ENCODE measurements at places on chromosomes 4 and X.

GRCh38 chr4:154916068-154916467 is 135.0 kb downstream of the RBM46 start:
- no peak for DNase-seq

DNA sequence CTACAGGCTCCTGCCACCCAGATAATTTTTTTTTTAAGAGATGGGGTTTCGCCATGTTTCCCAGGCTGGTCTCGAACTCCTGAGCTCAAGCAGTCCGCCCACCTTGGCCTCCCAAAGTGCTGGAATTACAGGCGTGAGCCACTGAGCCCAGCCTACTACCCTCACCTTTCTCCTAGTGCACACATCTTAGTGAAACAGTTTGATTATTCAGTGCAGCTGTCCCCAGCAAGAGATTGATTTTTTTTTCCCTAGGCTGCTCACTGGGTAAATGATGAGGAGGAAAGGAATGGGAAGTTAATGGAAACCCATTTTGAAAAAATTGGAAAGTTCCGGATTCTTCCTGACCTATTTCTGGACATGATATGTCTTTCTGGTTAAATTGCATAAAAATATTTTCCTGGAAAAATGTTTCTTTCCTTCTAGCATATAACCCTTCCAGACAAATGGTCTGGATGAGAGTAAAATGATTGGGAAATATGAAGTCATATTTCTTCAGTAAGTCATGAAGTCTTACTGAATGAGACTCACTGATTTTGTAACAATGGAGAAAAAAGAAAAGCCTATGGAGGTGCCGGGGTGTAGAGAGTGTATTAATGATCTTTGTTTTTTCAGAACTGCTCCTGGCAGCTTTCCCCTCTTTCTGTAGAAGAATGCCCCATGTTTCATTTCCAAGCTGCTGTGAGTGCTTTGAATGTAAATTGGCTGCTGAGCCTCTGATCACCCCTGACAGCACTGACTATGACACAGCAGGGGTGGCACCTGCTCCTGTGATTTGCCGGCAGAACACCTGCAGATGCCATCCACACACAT is 19.5 kb upstream of the ZNF41 start:
- peak; percentile 16 for DNase-seq

- peak; percentile 61 for DNase-seq
Measured at GRCh38 chr4:125315576-125316400, 1.0 kb downstream of the FAT4 start.

- peak; percentile 49 for DNase-seq
Measured at GRCh38 chr4:88137112-88137511, 21.3 kb downstream of the ABCG2 start.

DNA sequence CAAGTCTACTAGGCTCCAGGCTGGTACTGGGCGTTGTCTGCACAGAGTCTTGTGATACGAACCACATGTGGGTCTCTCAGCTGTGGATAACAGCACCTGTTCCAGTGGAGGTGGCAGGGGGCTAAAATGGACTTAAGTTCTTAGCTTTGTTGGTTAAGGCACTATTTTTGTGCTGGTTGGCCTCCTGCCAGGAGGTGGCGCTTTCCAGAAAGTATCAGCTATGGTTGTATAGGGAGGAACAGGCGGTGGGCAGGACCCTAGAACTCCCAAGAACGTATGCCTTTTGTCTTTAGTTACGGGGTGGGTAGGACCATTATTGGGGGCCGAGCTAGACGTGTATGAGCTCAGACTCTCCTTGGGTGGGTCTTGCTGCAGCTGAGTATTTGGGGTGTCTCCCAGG is 1138.4 kb downstream of the PCDH19 start:
- no peak for DNase-seq

- DNase-seq, result no peak
Measured at GRCh38 chr4:121093261-121093660, 20.9 kb upstream of the NDNF start.

- no peak for DNase-seq
Measured at GRCh38 chr4:102779204-102779603, 18.4 kb upstream of the MANBA start.

DNA sequence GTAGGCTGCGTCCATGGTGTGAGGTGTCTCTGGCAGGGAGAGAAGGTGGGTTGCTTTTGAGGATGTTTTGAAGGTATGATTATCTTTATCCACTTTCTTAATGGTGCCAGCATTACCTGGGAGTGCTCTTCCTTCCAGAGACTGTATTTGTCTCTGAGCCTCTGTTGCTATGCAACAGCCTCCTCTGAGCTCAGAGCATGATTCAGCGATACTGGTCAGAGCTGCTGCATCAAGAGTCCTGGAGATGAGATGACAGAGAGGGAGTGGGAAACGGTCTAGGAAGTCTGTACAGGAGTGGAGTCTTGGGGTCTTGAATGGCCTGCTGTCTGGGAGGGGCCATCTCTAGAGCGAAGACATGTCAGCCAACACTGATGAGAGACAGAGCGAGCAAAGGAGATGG is 104.4 kb upstream of the RAB40AL start:
- peak; percentile 62 for DNase-seq

GRCh38 chrX:148658115-148658730 is 157.8 kb downstream of the AFF2 start:
- DNase-seq, result no peak

DNA sequence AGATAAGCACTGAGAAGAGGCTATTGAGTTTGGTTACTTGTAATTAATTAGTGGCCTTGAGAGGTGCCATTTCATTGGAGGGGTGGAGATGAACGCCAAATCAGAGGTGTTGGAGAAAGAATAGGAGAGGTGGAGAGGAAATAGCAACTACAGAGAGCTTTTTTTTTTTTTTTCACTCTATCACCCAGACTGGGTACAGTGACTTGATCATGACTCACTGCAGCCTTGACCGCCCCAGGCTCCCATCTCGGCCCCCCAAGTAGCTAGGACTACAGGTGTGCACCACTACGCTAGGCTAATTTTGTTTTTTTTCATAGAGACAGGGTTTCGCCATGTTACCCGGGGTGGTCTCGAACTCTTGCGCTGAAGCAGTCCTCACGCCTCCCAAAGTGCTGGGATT is 5.2 kb downstream of the NHS start:
- DNase-seq, result no peak

- DNase-seq, result no peak
Measured at GRCh38 chrX:10514891-10515290, 105.5 kb downstream of the MID1 start.

GRCh38 chr4:140426610-140427105 is 790 bp downstream of the CLGN start:
- no peak for DNase-seq

DNA sequence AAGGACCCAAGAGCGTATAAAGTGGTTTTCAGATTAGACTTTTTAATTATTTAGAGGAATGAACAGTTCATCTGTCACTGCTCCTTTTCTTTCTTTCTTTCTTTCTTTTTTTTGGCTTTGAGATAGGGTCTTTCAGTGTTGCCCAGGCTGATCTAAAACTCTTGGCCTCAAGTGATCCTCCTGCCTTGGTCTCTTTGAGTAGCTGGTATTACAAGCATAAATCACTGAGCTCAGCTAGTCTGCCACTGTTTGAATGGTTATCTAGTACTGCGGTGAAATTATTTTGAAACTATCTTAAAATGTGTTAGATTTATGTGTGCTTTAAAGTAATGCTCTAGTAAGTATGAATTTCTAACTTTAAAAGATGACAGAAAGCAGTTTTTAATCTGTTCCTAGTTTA is 6.5 kb upstream of the FRYL start:
- no peak for DNase-seq

DNA sequence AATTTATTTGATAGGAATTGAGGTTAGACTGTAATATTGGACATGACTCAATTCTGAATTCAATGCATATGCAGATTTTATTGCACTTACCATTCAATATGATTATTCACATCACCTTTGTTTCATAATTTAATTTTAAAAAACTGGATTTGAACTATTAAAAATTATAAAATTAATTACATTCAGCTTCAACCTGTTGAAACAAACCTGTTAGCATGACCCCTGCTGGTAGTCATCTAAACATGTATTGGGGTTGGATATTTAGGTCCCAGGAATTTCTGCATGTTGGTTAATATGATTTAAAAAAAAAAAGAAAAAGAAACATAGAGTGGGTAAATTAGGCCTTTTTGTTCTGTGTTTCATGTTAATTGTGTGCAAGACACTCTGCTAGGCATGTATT is 85.9 kb downstream of the ARSJ start:
- no peak for DNase-seq

GRCh38 chr4:161002386-161002785 is 1161.4 kb downstream of the FSTL5 start:
- DNase-seq, result no peak

DNA sequence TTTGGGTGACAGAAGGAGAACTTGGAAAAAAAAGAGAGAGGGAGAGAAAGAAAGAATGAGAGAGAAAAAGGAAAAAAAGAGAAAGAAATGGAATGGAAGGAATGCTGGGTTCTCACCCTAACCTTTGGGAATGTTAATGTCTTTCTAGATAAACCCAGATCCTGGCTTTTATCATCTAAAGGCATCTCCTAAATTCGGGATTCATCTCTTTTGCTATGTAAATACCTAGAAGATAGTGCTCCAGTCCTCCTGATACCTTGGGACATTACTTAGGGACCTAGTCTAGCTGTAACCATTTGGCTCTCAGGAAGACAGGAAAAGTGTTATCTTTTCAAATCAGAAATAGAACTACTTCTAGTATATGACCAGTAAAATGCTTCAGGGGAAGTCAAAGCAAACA is 15.8 kb upstream of the SPCS3 start:
- DNase-seq, result no peak

DNA sequence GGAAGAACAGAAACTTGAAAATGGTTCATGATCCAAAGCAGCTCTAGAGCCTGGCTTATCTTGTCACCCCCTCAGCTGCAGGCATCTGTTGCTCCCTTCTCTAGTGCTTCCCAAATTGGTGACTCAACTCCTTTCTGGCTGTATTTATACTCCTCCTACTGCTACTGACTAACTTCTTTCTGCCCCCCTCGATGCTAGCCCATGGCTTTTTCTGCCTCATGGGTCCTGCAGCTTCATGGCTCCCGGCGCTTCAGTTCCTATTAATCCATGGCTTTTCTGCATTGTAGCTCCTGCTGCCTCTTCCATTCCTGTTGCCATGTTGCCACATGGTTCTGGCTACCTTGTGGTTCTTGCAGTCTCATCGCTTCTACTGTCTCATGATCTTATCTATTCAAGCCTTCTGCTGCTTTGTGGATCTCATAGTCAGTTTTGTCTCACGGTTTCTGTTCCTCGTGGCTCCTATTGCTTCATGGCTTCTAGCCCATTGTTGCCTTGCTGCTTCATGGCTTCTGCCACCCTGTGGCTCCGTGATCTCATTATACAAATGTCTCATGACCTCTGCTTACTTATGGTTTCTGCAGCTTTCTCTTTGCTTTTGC is 48.1 kb downstream of the SMC1A start:
- DNase-seq, result peak; percentile 2

- DNase-seq, result no peak
Measured at GRCh38 chr4:79330720-79331119, 4.9 kb upstream of the NAA11 start.

- no peak for DNase-seq
Measured at GRCh38 chr4:48197643-48198237, 63.7 kb upstream of the TXK start.

DNA sequence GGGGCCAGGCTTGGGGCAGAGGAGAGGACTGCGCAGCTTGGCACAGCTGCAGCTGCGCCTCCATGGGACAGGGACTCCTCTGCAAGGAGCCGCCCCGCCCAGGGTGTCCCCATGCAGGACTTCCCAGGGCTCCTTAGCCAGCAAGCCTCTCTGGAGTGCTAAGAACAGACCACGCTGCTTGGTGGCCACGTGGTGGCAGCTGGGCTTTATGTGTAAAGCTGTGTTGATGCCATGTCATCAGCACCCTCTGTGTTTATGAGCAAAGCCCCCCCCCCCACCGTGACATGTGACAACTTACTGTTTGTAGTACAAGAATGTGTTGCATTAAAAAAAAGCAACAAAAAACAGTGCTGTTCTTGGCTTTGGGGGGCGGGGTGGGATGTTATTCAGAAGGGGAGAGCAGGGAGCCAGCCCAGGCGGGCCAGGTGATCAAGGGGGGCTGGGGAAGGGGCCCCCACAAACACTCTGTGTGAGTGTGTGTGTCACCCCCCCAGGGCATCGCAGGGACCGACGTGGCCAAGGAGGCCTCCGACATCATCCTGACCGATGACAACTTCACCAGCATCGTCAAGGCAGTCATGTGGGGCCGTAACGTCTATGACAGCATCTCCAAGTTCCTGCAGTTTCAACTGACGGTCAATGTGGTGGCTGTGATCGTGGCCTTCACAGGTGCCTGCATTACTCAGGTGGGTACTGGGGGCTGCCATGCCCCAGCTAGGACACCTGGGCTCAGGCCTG is 40.3 kb downstream of the ATP2B3 start:
- no peak for DNase-seq

GRCh38 chr4:20574986-20575385 is 125.3 kb upstream of the PACRGL start:
- no peak for DNase-seq

DNA sequence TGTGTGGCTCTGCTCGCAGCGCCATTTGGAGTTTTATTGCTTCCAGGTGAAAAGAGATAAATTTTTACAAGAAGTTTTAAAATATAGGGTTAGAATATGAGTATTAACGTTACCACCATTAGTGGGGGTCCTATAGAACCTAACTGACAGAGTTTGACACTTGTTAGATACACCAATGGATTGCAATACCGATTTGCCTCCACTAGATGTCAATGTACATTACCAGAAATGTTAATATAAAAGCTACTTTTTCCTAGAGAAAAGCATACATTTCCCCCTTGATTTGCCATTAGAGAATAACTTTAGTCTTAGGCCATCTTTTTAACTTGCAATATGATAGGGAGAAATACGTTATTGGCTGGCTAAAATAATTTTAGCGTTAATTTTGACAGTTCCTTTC is 108.4 kb downstream of the LINC00632 start:
- DNase-seq, result peak; percentile 8

DNA sequence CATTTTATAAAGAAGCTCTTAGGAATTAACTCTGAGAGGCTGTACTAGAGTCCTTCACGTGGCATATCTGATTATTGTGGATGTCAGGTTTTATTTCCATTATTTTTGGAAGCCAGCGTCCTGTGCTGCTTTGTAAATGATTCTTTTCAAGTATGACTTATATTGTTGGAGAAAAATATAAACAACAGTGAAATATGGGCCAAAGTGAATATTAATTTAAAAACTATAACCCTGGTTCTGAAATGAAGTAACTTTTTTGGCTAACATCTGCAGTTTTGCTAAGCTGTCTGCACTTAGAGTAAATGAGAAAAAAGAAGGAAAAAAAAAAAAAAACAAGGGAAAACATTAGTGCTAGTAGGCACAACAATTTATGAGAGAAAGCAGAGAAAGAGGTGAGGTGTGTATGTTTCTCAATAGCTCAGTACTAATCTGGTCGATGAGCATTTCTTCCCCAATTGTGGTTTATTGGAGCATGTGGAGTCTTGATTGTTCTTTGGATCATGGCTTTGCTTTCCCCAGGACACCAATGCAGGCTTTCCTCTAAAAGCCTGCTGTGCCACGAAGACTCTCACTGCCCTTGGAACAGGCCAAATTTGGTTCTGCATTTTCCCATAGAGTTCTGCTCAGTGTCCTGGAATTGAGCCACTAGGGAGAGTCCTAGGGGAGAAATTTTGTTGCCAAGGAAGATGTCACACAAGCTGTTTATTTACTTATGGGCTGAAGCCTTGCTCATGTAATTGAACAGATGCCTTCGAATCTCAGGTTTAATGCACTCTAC is 273.3 kb downstream of the DKK2 start:
- DNase-seq, result peak; percentile 65

GRCh38 chr4:4693258-4693657 is 151.4 kb upstream of the STX18 start:
- no peak for DNase-seq

GRCh38 chr4:2792711-2793585 is at the start of gene SH3BP2:
SH3BP2 (plus strand) TSS chr4:2793085; CDS start chr4:2820618, 27,533 bp downstream.
- DNase-seq, result peak; percentile 76

- DNase-seq, result no peak
Measured at GRCh38 chr4:146432065-146432464, 89.7 kb downstream of the SLC10A7 start.

- no peak for DNase-seq
Measured at GRCh38 chr4:36919721-36920120, 324.8 kb upstream of the NWD2 start.
